H1 (cell line): ENCODE measurements at places on chromosomes 7 and 10. TPM values are rescaled to one million over a fixed set of nuclear protein-coding genes. Genes with fewer than 3 reads are reported as not detected.

GRCh38 chr7:45394117-45394708 lies 180.0 kb upstream of the ADCY1 start:
- no peak overlapping the region for H3K4me3 ChIP-seq
- no peak for DNase-seq
- H3K4me1 ChIP-seq, result no peaks in the 10 kb centered on the region
- no peaks in the 10 kb centered on the region for H3K27me3 ChIP-seq
- H3K27ac ChIP-seq, result no peak overlapping the region

- H3K4me1 ChIP-seq, result no peaks in the 10 kb centered on the region
- no peaks in the 10 kb centered on the region for H3K27me3 ChIP-seq
- no peaks in the 10 kb centered on the region; the same call in 1 of the 2 replicates for H3K36me3 ChIP-seq
Observed at GRCh38 chr7:113677811-113678210, 241.0 kb downstream of the PPP1R3A start.

CHAT gene
- total RNA-seq, result not detected in 2 replicates

DNA sequence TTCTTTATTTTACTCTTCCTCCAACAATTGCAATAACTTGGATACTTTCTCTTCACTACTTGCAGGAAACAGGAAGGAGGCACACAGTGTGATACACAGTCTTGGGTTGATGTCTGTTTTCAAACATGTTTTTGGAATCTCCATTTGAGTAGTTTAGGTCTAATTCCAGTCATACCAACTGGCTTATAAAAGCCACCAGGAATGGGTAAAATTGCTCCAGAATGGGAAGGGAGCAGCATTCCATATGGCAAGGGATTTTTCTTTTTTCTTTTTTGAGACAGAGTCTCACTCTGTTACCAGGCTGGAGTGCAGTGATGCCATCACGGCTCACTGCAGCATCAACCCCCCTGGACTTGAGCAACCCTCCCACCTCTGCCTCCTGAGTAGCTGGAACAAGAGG lies 545.1 kb upstream of the GALNT17 start:
- no peak overlapping the region for H3K4me3 ChIP-seq
- DNase-seq, result no peak
- H3K36me3 ChIP-seq, result no peaks in the 10 kb centered on the region
- no peaks in the 10 kb centered on the region for H3K27me3 ChIP-seq

DNA sequence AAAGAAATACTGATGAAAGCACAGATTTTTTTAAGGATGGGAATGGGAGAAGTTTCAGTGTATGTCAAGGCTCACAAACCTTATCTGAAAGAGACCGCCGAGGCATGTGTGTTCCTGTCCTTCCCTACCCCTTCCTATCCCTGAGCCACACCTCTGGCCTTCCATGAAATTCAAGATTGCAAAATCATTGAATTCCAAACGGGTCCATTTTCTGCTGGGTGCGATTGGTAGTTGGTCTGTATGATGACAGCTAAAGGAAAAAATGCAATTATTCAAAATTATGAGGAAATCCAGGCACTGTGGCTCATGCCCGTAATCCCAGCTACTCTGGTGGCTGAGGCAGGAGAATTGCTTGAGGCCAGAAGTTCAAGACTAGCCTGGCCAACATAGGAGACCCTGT lies 170.1 kb downstream of the ARHGAP12 start:
- H3K36me3 ChIP-seq, result no peaks in the 10 kb centered on the region
- no peak overlapping the region for H3K27ac ChIP-seq
- peaks cover 34% of the 10 kb centered on the region for H3K4me1 ChIP-seq

DNA sequence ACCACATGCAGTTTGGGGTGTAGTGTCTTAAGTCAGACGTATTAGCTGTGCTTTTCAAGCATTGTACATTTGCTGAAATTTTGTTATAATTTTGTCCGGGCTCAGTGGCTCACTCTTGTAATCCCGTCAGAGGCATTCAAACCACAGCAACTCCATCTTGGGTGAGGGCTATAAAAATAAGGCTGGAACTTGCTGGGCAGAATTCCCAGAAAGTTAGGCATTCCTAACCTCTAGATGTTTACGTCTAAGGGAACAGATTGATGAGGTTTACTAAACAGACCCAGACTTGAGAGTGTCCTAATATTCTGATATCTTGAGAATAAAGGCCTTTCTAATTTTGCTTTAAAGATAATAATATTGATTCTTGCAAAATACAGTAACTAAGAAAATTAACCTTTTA lies 957.8 kb downstream of the NXPH1 start:
- DNase-seq, result no peak
- no peak overlapping the region for H3K4me3 ChIP-seq
- no peak overlapping the region for H3K27ac ChIP-seq
- no peaks in the 10 kb centered on the region for H3K36me3 ChIP-seq

GRCh38 chr10:43249151-43249961 lies 17.5 kb downstream of the RASGEF1A start:
- no peaks in the 10 kb centered on the region for H3K27me3 ChIP-seq
- peak; percentile 42 for DNase-seq
- H3K36me3 ChIP-seq, result no peaks in the 10 kb centered on the region
- no peak overlapping the region for H3K4me3 ChIP-seq
- H3K4me1 ChIP-seq, result peaks cover 15% of the 10 kb centered on the region

CCDC172 gene
- total RNA-seq, result 1.7 and 3.6 TPM in 2 replicates

SPDYE1 gene
- total RNA-seq, result not detected in 2 replicates

DNA sequence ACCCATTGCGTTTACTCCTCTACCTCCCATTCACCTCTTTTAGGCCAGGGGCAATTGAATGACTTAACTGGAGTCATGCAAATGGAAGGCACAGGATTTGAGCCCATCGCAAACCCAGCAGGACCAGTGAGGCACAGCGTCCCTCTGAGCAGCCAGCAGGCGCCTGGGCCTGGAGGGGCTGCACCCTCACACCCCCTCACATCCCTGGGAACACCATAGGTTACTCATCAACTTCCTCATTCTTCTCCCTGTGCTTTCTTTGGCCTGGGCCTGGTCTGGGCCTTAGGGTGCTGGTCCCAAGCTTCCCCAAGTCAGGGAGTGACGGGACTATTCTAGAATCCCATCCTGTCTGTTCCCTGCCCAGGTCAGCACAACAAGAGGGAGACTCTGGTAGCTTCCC lies 169.4 kb upstream of the EEPD1 start:
- no peaks in the 10 kb centered on the region for H3K27me3 ChIP-seq
- H3K4me3 ChIP-seq, result no peak overlapping the region
- H3K36me3 ChIP-seq, result no peaks in the 10 kb centered on the region
- no peak for DNase-seq
- H3K27ac ChIP-seq, result no peak overlapping the region

DNA sequence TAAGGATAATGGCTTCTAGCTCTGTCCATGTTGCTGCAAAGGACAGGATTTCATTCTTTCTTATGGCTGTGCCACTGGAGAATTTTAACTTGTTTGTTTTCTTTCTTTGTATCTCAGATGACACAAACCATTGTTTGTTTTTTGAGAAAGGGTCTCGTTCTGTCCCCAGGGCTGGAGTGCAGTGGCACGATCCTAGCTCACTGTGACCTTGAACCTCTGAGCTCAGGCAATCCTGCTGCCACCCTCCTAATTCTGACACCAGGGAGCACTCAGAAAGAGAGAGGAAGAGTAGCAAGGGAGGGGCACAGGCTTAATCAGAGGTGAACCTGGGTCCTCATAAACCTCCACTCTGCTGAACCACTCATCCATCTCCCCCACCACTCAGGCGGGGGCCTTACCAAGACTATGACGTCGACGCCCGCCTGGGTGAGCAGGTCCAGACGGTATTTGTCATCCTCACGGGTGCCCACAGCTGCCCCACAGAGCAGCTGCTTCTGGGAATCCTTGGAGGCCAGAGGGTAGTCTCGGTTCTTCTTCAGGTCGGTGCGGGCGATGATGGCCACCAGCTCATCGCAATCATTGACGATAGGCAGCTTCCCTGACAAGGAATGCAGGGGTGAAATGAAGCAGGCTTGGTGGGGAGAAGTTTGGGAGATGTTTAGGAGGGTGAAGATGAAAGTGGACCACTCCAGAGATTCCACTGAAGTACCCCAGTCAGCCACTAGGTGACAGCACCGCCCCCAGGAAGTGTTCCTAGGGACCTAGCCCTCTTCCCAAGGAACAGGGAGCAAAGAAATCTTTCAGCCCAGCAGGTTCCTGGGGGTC lies 11.6 kb downstream of the IMPDH1 start:
- no peaks in the 10 kb centered on the region for H3K4me1 ChIP-seq
- DNase-seq, result no peak
- peaks cover 3% of the 10 kb centered on the region; the same call in 1 of the 2 replicates for H3K36me3 ChIP-seq
- H3K4me3 ChIP-seq, result no peak overlapping the region
- H3K27me3 ChIP-seq, result no peaks in the 10 kb centered on the region
- no peak overlapping the region for H3K27ac ChIP-seq

ABCB1 gene
- total RNA-seq, result 0.88 and 1.2 TPM in 2 replicates

GRCh38 chr10:126108693-126109092 lies 212.3 kb downstream of the FANK1 start:
- no peak overlapping the region for H3K27ac ChIP-seq
- H3K4me1 ChIP-seq, result no peaks in the 10 kb centered on the region
- H3K4me3 ChIP-seq, result no peak overlapping the region

DNA sequence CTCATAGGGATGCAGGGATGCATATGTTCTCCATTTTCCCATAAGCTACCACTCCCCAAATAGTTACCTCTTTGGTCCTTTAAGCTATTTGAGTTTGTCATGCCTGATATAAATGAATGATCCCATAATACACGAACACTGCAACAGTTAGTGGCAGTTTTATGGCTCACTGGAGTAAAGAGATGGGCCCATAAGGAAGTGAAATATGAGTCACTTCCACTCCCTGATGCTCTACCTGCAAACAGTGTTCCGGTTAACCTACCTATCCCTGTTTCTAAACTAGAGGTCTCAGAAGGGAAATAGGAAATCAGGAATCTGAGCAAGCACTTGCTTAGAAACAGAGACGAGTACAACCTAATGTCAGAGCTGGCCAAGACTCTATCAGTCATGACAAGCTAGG lies 71.7 kb downstream of the CALD1 start:
- no peak overlapping the region for H3K27ac ChIP-seq
- no peak overlapping the region for H3K4me3 ChIP-seq
- no peaks in the 10 kb centered on the region for H3K36me3 ChIP-seq

- peaks cover 24% of the 10 kb centered on the region for H3K4me1 ChIP-seq
- H3K27ac ChIP-seq, result no peak overlapping the region
- no peaks in the 10 kb centered on the region for H3K36me3 ChIP-seq
- H3K27me3 ChIP-seq, result peaks cover 6% of the 10 kb centered on the region; the same call in 1 of the 2 replicates
- no peak overlapping the region for H3K4me3 ChIP-seq
- no peak for DNase-seq
Observed at GRCh38 chr10:132392811-132393694, 3.9 kb upstream of the PWWP2B start.

- no peaks in the 10 kb centered on the region for H3K27me3 ChIP-seq
- no peaks in the 10 kb centered on the region for H3K4me1 ChIP-seq
- DNase-seq, result no peak
- no peaks in the 10 kb centered on the region for H3K36me3 ChIP-seq
- H3K27ac ChIP-seq, result no peak overlapping the region
Observed at GRCh38 chr7:109835577-109835976, 1255.3 kb upstream of the LRRN3 start.

DNA sequence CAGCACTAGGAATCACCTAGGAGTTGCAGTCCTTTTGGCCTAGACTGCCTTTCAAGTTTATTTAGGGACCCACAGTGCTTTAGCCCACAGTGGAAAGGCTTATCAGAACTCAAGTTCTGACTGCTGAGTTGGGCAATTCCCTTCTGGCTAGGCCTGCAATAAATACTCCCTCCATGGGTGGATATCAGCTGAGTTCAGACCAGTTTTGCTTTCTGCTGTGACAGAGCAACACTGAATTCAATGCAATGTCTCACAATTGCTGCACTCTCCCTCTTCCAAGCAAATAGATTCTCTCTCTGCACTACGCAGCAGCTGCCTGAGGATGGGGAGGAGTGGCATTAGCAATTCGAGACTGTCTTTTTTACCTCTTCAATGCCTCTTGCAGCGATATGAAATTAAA lies 1153.3 kb downstream of the SORCS1 start:
- DNase-seq, result no peak
- no peaks in the 10 kb centered on the region for H3K36me3 ChIP-seq
- H3K4me1 ChIP-seq, result peaks cover 3% of the 10 kb centered on the region; the same call in 1 of the 2 replicates
- no peak overlapping the region for H3K4me3 ChIP-seq
- no peaks in the 10 kb centered on the region for H3K27me3 ChIP-seq

PYROXD2 gene
- 3.2 and 4.2 TPM in 2 replicates for total RNA-seq

DNA sequence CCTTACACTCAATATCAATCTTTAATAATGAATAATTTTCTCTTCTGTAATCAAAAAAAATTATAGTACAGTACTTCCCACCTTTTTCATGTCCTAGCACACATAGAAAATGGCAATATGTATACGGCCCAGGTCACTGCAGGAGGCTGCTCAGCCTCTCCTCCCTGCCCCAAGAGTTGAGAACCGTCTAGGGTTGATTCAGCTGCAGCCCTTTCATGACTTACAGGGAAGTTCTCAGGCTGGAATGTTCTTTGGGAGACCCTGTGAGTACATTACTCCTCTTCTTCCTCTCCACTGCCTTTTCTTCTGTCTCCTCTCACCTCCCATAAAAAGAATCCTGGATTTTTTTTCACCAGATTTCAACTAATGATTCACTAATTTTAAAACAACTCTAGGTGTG lies 180.0 kb downstream of the HDAC9 start:
- peaks cover 1% of the 10 kb centered on the region for H3K27me3 ChIP-seq
- H3K36me3 ChIP-seq, result no peaks in the 10 kb centered on the region
- no peak for DNase-seq
- H3K4me3 ChIP-seq, result no peak overlapping the region
- H3K4me1 ChIP-seq, result no peaks in the 10 kb centered on the region

CYP2W1 gene
- total RNA-seq, result not detected in 2 replicates

EN2 gene
- total RNA-seq, result not detected in 2 replicates

GRCh38 chr10:132838346-132838970 lies 52.5 kb upstream of the NKX6-2 start:
- no peak for DNase-seq
- H3K27me3 ChIP-seq, result no peaks in the 10 kb centered on the region
- no peak overlapping the region for H3K4me3 ChIP-seq
- H3K36me3 ChIP-seq, result no peaks in the 10 kb centered on the region

DDC gene
- total RNA-seq, result not detected in 2 replicates

- H3K36me3 ChIP-seq, result no peaks in the 10 kb centered on the region
- H3K27me3 ChIP-seq, result peaks cover 34% of the 10 kb centered on the region
- peaks cover 3% of the 10 kb centered on the region; the same call in 1 of the 2 replicates for H3K4me1 ChIP-seq
- no peak overlapping the region for H3K4me3 ChIP-seq
Observed at GRCh38 chr7:4738711-4739527, 36.5 kb upstream of the AP5Z1 start.

GRCh38 chr7:10685040-10685439 lies 288.6 kb upstream of the PHF14 start:
- no peaks in the 10 kb centered on the region for H3K4me1 ChIP-seq
- no peak overlapping the region for H3K4me3 ChIP-seq
- no peaks in the 10 kb centered on the region for H3K27me3 ChIP-seq
- DNase-seq, result no peak
- H3K36me3 ChIP-seq, result no peaks in the 10 kb centered on the region

DNA sequence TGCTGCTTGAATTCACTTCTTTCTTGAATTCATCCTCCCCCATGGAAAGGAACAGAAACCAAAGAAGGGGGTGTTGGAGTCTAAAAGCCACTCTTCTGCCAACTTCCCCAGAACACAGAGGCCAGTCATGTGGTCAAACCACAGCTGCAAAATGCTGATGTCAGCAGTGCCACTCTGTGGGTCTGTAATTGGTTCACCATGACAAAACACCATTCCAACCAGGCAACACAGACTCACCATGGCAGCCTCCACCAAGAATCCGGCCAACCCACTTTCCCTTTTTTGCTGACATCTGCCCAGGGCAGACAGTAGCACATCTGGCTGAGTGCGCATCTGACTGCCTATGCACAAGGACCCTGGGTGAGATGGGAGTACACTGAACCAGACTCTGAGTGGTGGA lies 16.8 kb downstream of the OSBPL3 start:
- no peak overlapping the region for H3K27ac ChIP-seq
- peaks cover 6% of the 10 kb centered on the region for H3K4me1 ChIP-seq
- H3K27me3 ChIP-seq, result no peaks in the 10 kb centered on the region
- DNase-seq, result no peak
- no peaks in the 10 kb centered on the region for H3K36me3 ChIP-seq
